ENCODE measurements at places on chromosomes 1 and 21. TPM values are rescaled to one million over a fixed set of nuclear protein-coding genes. Genes with fewer than 3 reads are reported as not detected.

DNA sequence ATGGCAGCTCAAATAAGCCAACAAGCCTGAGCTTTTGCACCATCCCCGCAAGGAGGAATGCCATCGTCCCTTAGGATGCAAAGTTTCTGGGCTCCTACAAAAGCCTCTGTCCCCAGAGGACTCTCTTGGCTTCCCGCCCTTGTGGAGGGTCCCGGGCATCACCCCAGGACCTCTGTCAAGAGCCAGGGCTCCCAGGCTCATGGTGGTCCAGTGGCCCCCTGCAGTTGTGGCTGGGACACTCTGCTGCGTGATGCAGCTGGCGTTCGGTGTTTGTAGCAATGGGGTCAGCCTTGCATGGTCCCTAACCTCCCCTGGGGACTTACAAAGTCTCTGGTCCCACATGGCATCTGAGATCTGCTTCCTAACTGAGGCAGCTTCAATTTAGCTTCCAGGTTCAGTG lies 104.7 kb downstream of the RIPK4 start:
- no peak overlapping the region for H3K27ac ChIP-seq
- no peaks in the 10 kb centered on the region for H3K27me3 ChIP-seq
- no peak for DNase-seq
- no peaks in the 10 kb centered on the region for H3K36me3 ChIP-seq
- peaks cover 8% of the 10 kb centered on the region for H3K4me1 ChIP-seq

DNA sequence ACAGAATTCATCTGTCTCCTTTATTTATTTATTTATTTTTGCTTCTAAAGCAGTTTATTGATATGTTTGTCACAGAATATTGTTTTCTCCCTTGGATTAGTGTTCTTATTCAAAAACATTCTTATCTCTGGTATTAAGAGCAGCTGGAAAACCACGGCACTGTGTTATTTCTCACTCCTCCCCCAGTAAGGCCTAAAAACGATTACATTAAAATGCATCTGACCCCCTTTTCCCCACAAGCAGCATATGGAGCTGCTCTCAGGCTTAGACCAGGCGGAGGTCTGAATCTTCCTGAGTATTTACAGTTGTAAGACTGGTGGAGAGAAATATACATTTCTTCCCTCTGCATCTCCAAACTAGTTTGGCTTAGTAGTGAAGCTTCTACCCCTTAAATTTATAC lies 86.8 kb downstream of the HLX start:
- no peaks in the 10 kb centered on the region for H3K4me1 ChIP-seq
- H3K27ac ChIP-seq: no peak overlapping the region
- no peaks in the 10 kb centered on the region for H3K27me3 ChIP-seq
- DNase-seq: no peak
- no peak overlapping the region for H3K4me3 ChIP-seq

DNA sequence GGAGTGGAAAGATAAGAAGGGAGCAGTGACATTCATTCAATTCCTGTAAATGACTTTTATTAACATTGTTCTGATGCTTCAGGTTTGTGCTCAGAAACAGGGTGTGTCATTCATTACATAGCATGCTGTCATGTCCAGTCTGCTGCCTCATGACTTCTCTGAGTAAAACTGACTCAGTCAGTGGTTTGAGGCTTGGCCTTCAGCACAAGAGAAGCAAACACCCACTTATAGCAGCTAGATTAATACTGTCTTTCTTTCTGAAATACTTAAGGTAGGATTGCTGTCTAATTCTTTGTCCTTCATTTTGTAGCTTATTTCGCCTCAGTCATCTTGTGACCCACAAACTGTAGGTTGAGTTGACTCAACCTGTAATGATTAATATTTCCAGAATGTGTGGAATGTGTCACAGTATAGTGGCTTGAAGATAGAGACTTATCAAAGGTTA lies 32.9 kb downstream of the RASAL2 start:
- H3K4me3 ChIP-seq: no peak overlapping the region
- H3K4me1 ChIP-seq: peaks cover 12% of the 10 kb centered on the region
- H3K27me3 ChIP-seq: no peaks in the 10 kb centered on the region
- H3K27ac ChIP-seq: no peak overlapping the region

GRCh38 chr1:53047737-53048736 lies 14.0 kb upstream of the PODN start:
- peaks cover 37% of the 10 kb centered on the region for H3K4me1 ChIP-seq
- H3K27me3 ChIP-seq: no peaks in the 10 kb centered on the region
- no peak for DNase-seq
- H3K36me3 ChIP-seq: no peaks in the 10 kb centered on the region
- H3K27ac ChIP-seq: no peak overlapping the region
- H3K4me3 ChIP-seq: no peak overlapping the region

- DNase-seq: no peak
- H3K4me3 ChIP-seq: no peak overlapping the region
- H3K27me3 ChIP-seq: no peaks in the 10 kb centered on the region
- H3K27ac ChIP-seq: no peak overlapping the region
These were observed 56.5 kb upstream of the ADAR start for GRCh38 chr1:154664331-154665002.

Gene FAM110D
- polyA plus RNA-seq: 0.39 TPM

Gene ATP6V1G3
- polyA plus RNA-seq: not detected

Gene CENPL
- 13.6 TPM for polyA plus RNA-seq

- H3K4me3 ChIP-seq: no peak overlapping the region
- no peak for DNase-seq
- H3K4me1 ChIP-seq: peaks cover 24% of the 10 kb centered on the region
- H3K27me3 ChIP-seq: no peaks in the 10 kb centered on the region
- H3K27ac ChIP-seq: no peak overlapping the region
These were observed 157.3 kb downstream of the ZNF281 start for GRCh38 chr1:200252531-200252930.

DNA sequence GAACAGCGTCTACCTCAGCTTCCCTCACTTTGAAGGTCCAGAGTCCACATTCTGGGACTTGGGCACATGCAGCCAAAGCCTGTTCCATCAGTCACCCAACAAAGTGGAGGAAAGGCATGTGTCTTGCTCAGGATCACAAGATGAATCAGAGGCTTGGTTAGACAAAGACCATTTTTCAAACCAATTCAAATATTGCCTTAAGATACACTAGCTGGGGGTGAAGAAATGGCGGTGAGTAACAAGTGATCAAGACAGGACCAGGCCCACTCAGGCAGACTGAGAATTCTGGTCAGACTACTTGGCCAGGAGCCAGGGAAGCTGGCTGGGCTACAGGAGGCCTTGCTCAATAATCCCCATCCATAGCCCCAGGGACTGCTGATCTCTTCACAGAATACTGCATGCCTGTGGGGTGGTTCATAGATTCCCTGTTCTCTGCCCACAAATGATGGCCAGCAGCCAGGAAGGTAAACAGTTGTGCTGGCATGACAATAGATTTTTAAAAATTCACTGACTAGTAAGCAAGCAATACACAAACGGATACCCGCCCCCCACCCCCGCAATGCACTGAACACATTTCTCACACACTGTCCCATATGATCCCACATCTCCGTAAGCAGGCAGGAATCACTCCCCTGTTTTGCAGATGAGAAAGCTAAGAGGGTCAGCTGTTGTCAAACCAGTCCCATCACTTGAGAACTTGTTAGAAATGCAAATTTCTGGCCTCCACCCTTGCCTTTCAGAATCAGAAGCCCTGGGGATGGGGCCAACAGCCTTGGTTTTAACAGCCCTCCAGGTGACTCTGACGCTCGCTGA lies 27.2 kb downstream of the ERI3 start:
- H3K27ac ChIP-seq: no peak overlapping the region
- peaks cover 30% of the 10 kb centered on the region for H3K4me1 ChIP-seq
- H3K27me3 ChIP-seq: no peaks in the 10 kb centered on the region
- no peaks in the 10 kb centered on the region for H3K36me3 ChIP-seq

DNA sequence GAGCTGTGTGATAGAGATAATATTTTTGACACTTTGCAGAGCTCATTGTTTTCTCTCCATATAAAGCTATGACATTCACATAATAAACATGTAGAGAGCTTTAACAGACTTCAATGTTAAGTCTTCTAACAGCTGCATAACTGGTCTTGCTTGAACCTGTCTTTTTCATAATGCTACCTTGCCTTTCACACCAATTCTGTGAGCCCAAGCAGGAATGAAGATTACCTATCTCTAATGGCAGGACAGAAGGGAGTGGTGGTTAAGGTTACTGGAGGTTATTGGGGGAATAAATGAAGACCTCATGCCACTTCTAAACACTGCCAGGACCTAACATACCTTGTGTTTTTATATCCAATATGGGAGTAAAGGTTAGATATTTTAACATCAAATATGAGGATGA lies 2.3 kb upstream of the CD55 start:
- H3K27me3 ChIP-seq: no peaks in the 10 kb centered on the region
- DNase-seq: no peak
- H3K4me3 ChIP-seq: no peak overlapping the region
- H3K36me3 ChIP-seq: no peaks in the 10 kb centered on the region

Gene TOE1
- polyA plus RNA-seq: 9.1 TPM

Gene NPHS2
- polyA plus RNA-seq: not detected

- H3K4me3 ChIP-seq: no peak overlapping the region
- no peaks in the 10 kb centered on the region for H3K27me3 ChIP-seq
- H3K4me1 ChIP-seq: no peaks in the 10 kb centered on the region
- no peak for DNase-seq
These were observed 25.7 kb upstream of the ABCG1 start for GRCh38 chr21:42193131-42193671.

Gene S100A10
- 677 TPM for polyA plus RNA-seq

GRCh38 chr1:28591708-28592320 lies at the start of gene RAB42:
TSS of gene RAB42 (plus strand) at chr1:28592265. CDS start at chr1:28592512, 247 bp downstream.
- 0 out of 2 replicates have a peak, but pooled peaks cover 14% of the 10 kb centered on the region for H3K27me3 ChIP-seq
- no peaks in the 10 kb centered on the region for H3K36me3 ChIP-seq
- peak within 1 kb of the TSS; percentile 82 for H3K4me3 ChIP-seq
- H3K27ac ChIP-seq: no peak within 1 kb of the TSS
- peak; percentile 80 for DNase-seq
- H3K4me1 ChIP-seq: peaks cover 23% of the 10 kb centered on the region

DNA sequence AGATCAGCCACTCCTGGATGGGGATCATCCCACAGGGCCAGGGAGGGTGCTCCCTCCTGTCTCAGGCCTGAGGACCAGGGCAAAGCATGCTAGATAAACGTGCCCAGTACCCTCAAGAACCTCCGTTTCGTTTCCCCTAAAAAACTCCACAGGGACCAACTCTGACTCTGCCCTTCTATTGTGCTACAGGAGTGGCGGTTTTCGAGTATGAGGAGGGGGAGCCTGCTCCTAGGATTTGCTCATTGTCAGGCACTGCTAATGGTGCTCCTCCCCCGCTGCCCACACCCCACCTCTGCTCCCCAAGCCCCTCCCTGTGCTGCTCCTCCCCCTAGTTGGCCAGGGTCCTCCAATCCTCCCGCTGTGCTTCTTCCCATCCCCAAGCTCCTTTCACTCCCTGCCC lies 32.0 kb downstream of the PGBD5 start:
- peak; percentile 47 for DNase-seq
- H3K4me1 ChIP-seq: peaks cover 27% of the 10 kb centered on the region
- H3K4me3 ChIP-seq: no peak overlapping the region
- H3K27me3 ChIP-seq: no peaks in the 10 kb centered on the region

GRCh38 chr1:180365039-180365438 lies 135.0 kb downstream of the LHX4 start:
- H3K36me3 ChIP-seq: no peaks in the 10 kb centered on the region
- H3K4me3 ChIP-seq: no peak overlapping the region
- no peaks in the 10 kb centered on the region for H3K27me3 ChIP-seq
- DNase-seq: peak; percentile 67

- no peak for DNase-seq
- no peaks in the 10 kb centered on the region for H3K36me3 ChIP-seq
- 0 out of 2 replicates have a peak, but pooled peaks cover 4% of the 10 kb centered on the region for H3K4me1 ChIP-seq
- H3K27me3 ChIP-seq: no peaks in the 10 kb centered on the region
These were observed 87.1 kb upstream of the LRRC8D start for GRCh38 chr1:89733748-89734147.

DNA sequence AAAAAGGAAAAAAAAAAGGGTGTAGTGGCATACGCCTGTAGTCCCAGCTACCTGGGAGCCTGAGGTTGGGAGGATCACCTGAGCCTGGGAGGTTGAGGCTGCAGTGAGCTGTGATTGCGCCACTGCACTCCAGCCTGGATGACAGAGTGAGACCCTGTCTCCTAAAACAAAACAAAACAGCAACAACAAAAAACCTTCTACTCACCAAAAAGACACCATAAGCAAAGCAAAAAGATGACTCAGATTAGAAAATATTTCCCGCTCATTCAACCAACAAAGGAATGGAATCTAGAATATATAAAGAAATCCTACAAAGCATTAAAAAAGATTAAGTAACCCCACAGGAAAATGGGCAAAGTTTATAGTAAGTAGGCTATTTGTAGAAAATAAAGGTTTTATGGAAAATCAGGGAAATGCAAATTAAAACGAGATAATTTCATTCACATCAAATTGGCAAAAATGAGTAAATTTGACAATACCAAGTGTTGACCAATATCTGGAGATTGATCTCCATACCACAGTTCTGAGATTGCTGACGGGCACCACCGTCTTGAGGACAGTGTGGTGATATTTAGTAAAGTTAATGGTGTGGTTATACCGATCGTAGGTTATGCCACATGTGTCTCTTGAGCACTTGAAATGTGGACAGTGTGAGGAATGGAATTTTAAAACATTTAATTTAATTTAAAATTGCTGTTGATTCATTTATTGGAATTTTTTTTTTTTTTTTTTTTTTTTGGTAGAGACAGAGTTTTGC lies 54.0 kb downstream of the PIK3CD start:
- H3K4me1 ChIP-seq: no peaks in the 10 kb centered on the region
- H3K27me3 ChIP-seq: no peaks in the 10 kb centered on the region
- no peak for DNase-seq

GRCh38 chr1:241828463-241829021 lies 19.5 kb upstream of the EXO1 start:
- peak; percentile 5 for DNase-seq
- no peaks in the 10 kb centered on the region for H3K27me3 ChIP-seq
- H3K4me3 ChIP-seq: no peak overlapping the region
- no peaks in the 10 kb centered on the region for H3K4me1 ChIP-seq
- H3K36me3 ChIP-seq: no peaks in the 10 kb centered on the region

- DNase-seq: no peak
- H3K27ac ChIP-seq: no peak overlapping the region
- H3K4me1 ChIP-seq: peaks cover 18% of the 10 kb centered on the region
- H3K27me3 ChIP-seq: no peaks in the 10 kb centered on the region
These were observed 7.9 kb downstream of the ADAMTSL4 start for GRCh38 chr1:150557065-150557600.

- no peaks in the 10 kb centered on the region for H3K27me3 ChIP-seq
- DNase-seq: no peak
- H3K4me1 ChIP-seq: no peaks in the 10 kb centered on the region
- no peak overlapping the region for H3K27ac ChIP-seq
- H3K4me3 ChIP-seq: no peak overlapping the region
These were observed 83.8 kb downstream of the TPR start for GRCh38 chr1:186291271-186291670.

DNA sequence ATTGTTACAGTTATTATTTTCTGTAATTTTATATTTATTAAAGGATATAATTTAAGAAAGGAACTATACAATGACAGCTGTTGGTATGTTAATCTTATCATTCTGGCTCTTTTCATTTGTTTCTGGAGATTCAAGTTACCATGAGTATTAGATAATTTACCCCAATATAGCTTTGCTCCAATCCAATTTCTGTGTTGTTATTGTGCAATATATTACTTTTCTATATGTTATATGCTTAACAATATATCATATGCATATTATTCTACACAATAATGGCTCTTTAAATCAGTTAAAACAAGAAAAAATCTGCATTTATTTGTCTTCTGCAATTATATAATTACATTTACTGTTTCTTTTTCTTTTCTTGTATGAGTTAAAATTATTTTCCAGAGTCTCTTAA lies 1650.9 kb downstream of the BRINP3 start:
- no peak overlapping the region for H3K27ac ChIP-seq
- no peaks in the 10 kb centered on the region for H3K36me3 ChIP-seq
- no peaks in the 10 kb centered on the region for H3K27me3 ChIP-seq
- DNase-seq: no peak
- H3K4me3 ChIP-seq: no peak overlapping the region

Gene C1orf115
- 2.5 TPM for polyA plus RNA-seq

Gene FAM72C
- polyA plus RNA-seq: 10.2 TPM

Measured in GM23338 (cell line).